ENCODE measurements at places on chromosomes 1 and 21.

DNA sequence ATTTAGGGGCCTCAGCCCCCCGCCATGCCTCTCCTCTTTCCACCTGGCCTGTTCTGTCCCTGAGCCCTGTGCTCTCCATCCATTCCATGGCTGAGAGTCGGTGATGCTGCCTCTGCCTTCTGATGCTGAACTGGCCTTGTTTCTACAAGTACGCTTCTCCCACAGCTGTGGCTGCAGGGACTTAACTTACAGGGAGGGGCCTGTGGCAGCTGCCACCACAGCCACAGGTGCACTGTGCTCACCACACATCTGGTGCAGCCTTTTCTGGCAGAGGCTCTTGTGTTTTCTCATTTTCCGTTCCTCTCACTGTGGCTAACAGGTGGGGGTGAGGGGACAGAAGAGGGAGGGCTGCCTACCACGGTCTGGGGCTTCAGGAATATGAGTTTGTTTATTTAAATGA, 4.2 kb downstream of the FMO1 start:
- DNase-seq, result no peak

GRCh38 chr1:38578271-38578951, 281.2 kb downstream of the RRAGC start:
- DNase-seq, result peak; percentile 90

DNA sequence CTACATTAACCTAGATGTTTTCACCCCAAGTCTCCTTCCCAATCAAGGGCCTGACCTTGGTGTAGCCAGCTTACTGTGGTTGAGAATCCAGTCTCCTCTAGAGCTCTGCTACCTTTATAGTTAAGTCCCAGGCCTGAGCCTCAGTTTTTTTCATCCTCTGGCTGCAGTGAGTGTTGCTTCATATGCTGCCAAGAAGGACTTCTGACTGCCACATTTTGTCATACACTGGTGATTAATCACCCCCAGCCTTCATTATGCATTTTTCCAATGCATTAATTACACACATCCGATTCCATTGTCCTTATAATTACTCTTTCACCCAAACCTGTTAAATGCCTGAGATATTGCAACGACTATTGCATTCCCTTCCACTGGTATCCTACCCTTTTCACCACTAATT, 66.3 kb upstream of the FGGY start:
- DNase-seq, result no peak

DNA sequence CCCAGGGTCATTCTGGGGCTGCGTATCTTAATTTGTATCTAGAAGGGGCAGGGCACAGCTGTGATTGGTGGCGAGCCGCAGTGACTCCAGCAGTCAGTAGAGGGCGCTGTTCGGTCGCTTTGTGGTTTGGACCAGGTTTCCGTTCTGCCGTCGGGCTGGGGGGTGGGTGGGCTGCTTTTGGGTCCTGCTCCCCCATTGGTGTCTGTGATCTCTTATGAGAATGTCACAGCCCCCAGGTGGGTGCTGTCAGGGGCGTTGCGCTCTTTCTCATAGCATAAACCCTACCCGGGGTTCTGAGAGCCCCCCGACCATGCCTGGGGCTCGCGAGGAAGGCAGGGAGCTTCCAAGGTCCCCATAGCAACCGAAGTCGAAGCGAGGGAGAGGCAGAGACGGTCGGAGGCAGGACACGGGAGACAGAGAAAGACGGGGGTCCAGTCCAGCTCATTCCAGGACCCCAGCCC, 5.4 kb downstream of the TFF3 start:
- DNase-seq, result no peak

DNA sequence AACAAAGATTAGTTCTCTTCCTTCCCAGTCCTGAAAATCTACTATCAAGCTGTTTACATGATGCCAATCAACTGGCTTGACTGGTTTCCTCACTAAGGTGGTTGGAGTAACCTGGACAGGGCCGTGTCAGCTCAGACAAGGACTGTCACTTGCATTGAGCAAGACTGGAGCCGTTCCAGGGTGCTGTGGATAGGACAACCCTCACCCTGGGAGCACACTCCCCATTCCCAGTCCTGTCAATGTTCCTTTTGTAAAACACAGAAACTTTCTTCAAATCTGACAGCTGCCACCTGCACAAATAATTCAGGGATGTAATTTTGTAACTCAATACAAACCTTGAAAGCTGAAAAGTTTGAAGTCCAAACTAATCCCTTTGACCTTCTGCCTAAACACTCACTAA, 31.4 kb downstream of the PLPP3 start:
- no peak for DNase-seq

GRCh38 chr1:234722904-234723720, 113.1 kb upstream of the IRF2BP2 start:
- no peak for DNase-seq

- DNase-seq, result no peak
These were observed 45.7 kb upstream of the DEPDC1 start for GRCh38 chr1:68542586-68542985.
